Smooth muscle cell of bladder (primary cell): ENCODE measurements at places on chromosomes 5 and 9. TPM values are rescaled to one million over a fixed set of nuclear protein-coding genes. Genes with fewer than 3 reads are reported as not detected.

C9orf57 gene
- total RNA-seq: not detected in 2 replicates

MXD3 gene
- total RNA-seq: 0.65 and 1.3 TPM in 2 replicates

DMRTA1 gene
- 0.14 and 0.28 TPM in 2 replicates for total RNA-seq

LHX3 gene
- total RNA-seq: not detected in 2 replicates

BAAT gene
- not detected in 2 replicates for total RNA-seq

KLF4 gene
- 16.5 and 16.8 TPM in 2 replicates for total RNA-seq

PCDHA9 gene
- under 0.01 and 0.18 TPM in 2 replicates for total RNA-seq

PCDHGB4 gene
- total RNA-seq: 26.9 and 27.5 TPM in 2 replicates

FOXD4L6 gene
- total RNA-seq: under 0.01 and 0.09 TPM in 2 replicates

GHR gene
- 1.1 and 3.8 TPM in 2 replicates for total RNA-seq

TMEM171 gene
- 0.46 and 1.1 TPM in 2 replicates for total RNA-seq

GDNF gene
- total RNA-seq: 0.28 and 0.65 TPM in 2 replicates

PCDHB5 gene
- total RNA-seq: 0.57 and 1.4 TPM in 2 replicates

NR5A1 gene
- total RNA-seq: not detected in 2 replicates

F2RL1 gene
- 16.5 and 20.9 TPM in 2 replicates for total RNA-seq

ANKRD31 gene
- 0.09 and 0.14 TPM in 2 replicates for total RNA-seq
